Activated CD4-positive, alpha-beta T cell treated with anti-CD3 and anti-CD28 coated beads for 36 hours (primary cell): ENCODE measurements at places on chromosomes 7 and 10. TPM values are rescaled to one million over a fixed set of nuclear protein-coding genes. Genes with fewer than 3 reads are reported as not detected.

Gene CYP26C1
- 0.09 TPM for total RNA-seq

GRCh38 chr10:130242513-130242912 is 106.3 kb downstream of the GLRX3 start:
- H3K27ac ChIP-seq: no peak overlapping the region
- H3K4me1 ChIP-seq: peaks cover 19% of the 10 kb centered on the region
- H3K4me3 ChIP-seq: no peak overlapping the region
- H3K27me3 ChIP-seq: peaks cover 33% of the 10 kb centered on the region

Gene PRSS37
- not detected for total RNA-seq

GRCh38 chr7:156725936-156726335 is 85.4 kb downstream of the RNF32 start:
- peaks cover 12% of the 10 kb centered on the region for H3K36me3 ChIP-seq
- no peaks in the 10 kb centered on the region for H3K4me1 ChIP-seq
- no peaks in the 10 kb centered on the region for H3K27me3 ChIP-seq

- no peaks in the 10 kb centered on the region for H3K4me1 ChIP-seq
- H3K4me3 ChIP-seq: no peak overlapping the region
- no peak for DNase-seq
- H3K27me3 ChIP-seq: no peaks in the 10 kb centered on the region
- no peaks in the 10 kb centered on the region for H3K36me3 ChIP-seq
Observed at GRCh38 chr7:82056282-82056681, 286.4 kb upstream of the HGF start.

DNA sequence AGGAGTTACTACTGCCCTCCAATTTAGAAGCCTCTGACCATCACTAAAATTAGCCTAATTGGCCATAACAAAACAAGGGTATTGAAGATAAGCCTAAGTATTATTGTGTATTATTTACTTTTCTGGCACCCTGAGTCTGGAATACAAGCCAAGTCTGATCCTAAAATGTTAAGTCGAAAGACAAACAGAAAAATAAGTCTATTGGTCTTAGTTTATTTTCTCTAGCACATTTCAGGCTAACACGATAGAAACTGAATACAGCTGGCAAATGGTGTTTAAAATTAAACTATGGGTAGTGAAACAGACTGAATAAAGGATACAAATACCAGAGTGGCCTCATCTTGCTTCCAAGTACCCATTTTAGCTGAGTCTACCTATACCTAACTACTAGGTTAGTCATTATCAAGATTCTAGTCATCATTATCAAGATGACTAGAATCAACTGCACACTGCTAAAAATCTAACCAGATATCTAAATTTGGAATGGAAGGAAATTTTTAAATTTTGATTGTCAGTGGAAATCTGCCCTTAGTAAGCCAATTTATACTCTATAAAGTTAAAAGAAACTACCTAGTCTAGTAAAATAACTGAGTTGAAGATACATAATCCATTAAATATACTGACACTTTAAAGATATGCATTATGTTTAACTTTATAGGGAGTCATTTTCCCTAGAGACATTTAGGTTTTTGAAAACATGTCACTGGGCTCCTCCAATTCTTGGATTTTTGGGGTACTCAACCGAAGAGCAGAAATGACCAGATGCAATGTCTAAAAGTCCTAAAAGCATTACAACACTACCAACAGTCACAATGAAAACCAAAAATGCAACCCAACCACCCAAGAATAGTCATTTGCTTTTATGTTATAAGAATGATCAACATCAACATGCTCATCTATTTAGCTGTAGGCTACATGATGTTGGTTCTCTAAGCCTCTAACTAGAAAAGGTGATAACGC is 80.9 kb downstream of the NT5C2 start:
- no peak for DNase-seq
- H3K36me3 ChIP-seq: peaks cover 9% of the 10 kb centered on the region
- H3K4me3 ChIP-seq: peak overlapping the region; percentile 12
- no peaks in the 10 kb centered on the region for H3K27me3 ChIP-seq
- H3K27ac ChIP-seq: peak overlapping the region; percentile 83

Gene PLXNA4
- 0.07 TPM for total RNA-seq

DNA sequence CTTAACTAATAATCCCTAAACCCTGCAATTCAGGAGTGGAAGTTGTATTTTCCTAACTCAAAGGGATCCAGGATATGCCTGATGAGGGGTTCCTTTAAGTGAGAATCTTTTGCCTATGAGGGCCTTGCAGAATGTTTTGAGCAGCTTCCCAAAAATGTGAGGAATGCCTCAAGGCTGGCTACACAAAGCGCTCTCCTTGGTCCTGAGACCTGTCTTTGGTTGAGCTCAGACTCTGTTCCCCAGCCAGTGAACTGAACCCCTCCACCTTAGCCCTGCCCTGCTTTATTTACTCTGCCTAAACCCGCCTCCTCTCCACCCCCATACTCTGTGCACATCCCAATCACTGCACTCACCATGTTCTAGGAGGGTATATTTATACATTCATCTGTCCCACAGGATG is 108.6 kb downstream of the NRCAM start:
- H3K27me3 ChIP-seq: peaks cover 2% of the 10 kb centered on the region
- no peak overlapping the region for H3K27ac ChIP-seq
- no peak for DNase-seq
- H3K36me3 ChIP-seq: no peaks in the 10 kb centered on the region
- no peak overlapping the region for H3K4me3 ChIP-seq

- no peak overlapping the region for H3K27ac ChIP-seq
- H3K4me3 ChIP-seq: no peak overlapping the region
- DNase-seq: no peak
- no peaks in the 10 kb centered on the region for H3K27me3 ChIP-seq
Observed at GRCh38 chr7:110396021-110396420, 694.9 kb upstream of the LRRN3 start.

Gene CDC14C
- total RNA-seq: not detected

DNA sequence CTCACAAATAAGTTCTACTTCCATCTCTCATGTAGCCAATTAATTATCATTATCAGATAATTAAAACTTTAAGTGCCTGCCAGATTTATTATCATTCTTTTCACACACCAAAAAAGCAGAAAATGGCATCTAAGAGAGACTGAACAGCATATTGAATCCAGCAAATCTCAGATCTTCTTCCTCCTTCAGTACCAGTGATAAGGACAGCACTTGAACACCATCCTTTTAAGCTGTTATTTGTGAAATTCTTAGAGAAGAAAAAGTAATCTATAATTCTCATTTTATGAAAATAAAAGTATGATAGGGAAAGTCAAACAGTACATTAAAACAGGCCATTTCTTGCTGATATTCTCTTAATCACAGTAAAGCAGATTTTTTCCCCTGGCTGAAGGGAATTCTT is 104.5 kb downstream of the ELAPOR2 start:
- H3K36me3 ChIP-seq: no peaks in the 10 kb centered on the region
- no peaks in the 10 kb centered on the region for H3K27me3 ChIP-seq
- no peak for DNase-seq
- peaks cover 11% of the 10 kb centered on the region for H3K4me1 ChIP-seq
- H3K4me3 ChIP-seq: no peak overlapping the region

DNA sequence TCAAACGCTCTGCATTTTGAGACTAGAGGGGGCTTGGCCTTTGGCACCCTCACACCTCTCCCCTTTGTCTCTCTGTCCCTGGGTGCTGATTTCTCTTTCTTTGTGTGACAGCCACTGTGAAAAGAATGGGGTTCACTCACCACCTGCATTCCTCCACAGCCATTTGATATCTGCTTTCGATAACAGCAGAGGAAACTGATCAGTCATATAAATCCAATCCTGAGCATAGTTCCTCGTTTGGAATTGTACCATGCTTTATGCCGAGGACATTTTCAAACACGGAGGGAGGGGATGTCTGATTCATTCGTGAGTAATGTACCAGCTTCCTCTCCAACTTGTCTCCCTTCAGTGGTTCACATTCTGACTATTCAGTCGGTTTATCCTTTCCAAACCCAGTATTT is 15.8 kb downstream of the MET start:
- H3K4me1 ChIP-seq: peaks cover 2% of the 10 kb centered on the region
- no peak overlapping the region for H3K4me3 ChIP-seq
- peaks cover 26% of the 10 kb centered on the region for H3K27me3 ChIP-seq

- DNase-seq: no peak
- H3K4me3 ChIP-seq: no peak overlapping the region
- H3K27ac ChIP-seq: no peak overlapping the region
- peaks cover 4% of the 10 kb centered on the region for H3K4me1 ChIP-seq
- H3K36me3 ChIP-seq: no peaks in the 10 kb centered on the region
- no peaks in the 10 kb centered on the region for H3K27me3 ChIP-seq
Observed at GRCh38 chr10:79399223-79399831, 46.1 kb downstream of the ZCCHC24 start.

Gene C7orf57
- total RNA-seq: 0.33 TPM

Gene PLEKHS1
- total RNA-seq: 0.09 TPM

- H3K27ac ChIP-seq: no peak overlapping the region
- no peaks in the 10 kb centered on the region for H3K27me3 ChIP-seq
- no peak overlapping the region for H3K4me3 ChIP-seq
Observed at GRCh38 chr10:30556189-30556588, 73.4 kb downstream of the LYZL2 start.

DNA sequence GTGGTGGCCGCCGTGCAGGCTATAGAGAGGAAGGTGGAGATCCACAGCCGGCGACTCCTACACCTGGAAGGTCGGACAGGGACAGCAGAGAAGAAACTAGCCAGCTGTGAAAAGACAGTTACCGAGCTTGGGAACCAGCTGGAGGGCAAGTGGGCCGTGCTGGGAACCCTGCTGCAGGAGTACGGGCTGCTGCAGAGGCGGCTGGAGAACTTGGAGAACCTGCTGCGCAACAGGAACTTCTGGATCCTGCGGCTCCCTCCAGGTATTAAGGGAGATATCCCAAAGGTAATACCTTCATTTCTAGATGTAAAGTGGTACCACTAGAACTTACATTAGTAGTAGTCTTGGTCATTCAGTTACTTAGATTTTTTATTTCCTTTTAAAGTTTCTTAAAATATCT is 6.8 kb downstream of the ZNF398 start:
- peaks cover 19% of the 10 kb centered on the region for H3K4me1 ChIP-seq
- DNase-seq: no peak
- H3K4me3 ChIP-seq: no peak overlapping the region
- no peaks in the 10 kb centered on the region for H3K27me3 ChIP-seq

Gene SVIL
- 17.0 TPM for total RNA-seq

GRCh38 chr7:28298870-28299518 is 113.3 kb upstream of the CREB5 start:
- H3K27ac ChIP-seq: no peak overlapping the region
- peaks cover 14% of the 10 kb centered on the region for H3K27me3 ChIP-seq
- no peaks in the 10 kb centered on the region for H3K36me3 ChIP-seq
- H3K4me3 ChIP-seq: no peak overlapping the region

- H3K27ac ChIP-seq: no peak overlapping the region
- no peaks in the 10 kb centered on the region for H3K27me3 ChIP-seq
- H3K4me1 ChIP-seq: peaks cover 7% of the 10 kb centered on the region
- no peak for DNase-seq
Observed at GRCh38 chr7:142774826-142775225, 4.1 kb downstream of the PRSS2 start.

DNA sequence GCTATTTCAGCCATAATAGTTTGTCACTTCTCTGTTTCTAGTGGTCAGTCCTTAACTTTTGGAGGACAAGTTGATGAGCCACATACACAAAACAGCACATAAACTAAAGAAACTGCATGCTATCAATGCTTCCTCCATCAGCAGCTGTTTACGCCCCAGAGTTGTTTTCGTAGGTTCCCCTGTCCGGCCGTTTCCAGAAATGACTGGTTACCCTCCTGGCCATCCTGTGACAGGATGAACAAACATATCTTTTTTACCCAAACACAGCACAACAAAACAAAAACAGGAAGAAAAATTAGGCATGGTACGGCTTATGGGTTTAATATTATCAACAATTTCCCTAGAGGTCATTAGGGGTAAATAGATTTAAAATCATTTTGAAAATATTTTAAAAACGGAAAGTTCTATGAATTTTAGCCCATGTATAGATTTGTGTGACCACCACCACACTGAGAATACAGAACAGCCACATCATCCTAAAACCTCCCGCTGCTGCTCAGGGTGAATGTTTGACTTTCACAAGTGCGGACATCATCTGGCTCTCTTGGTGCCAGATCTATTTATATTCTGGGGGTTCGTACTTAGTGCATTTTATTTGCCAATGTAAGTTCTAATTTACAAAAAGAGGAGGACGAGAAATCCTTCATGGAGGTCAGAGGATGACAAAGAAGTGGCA is 74.8 kb downstream of the HIPK2 start:
- no peaks in the 10 kb centered on the region for H3K27me3 ChIP-seq
- H3K4me1 ChIP-seq: peaks cover 18% of the 10 kb centered on the region
- no peak for DNase-seq

- no peak overlapping the region for H3K27ac ChIP-seq
- no peaks in the 10 kb centered on the region for H3K27me3 ChIP-seq
- H3K4me3 ChIP-seq: no peak overlapping the region
- no peak for DNase-seq
Observed at GRCh38 chr10:132517951-132518521, 19.6 kb upstream of the INPP5A start.

GRCh38 chr7:92325858-92326257 is 80.1 kb downstream of the ANKIB1 start:
- H3K27me3 ChIP-seq: no peaks in the 10 kb centered on the region
- H3K27ac ChIP-seq: no peak overlapping the region
- H3K4me3 ChIP-seq: no peak overlapping the region
- no peaks in the 10 kb centered on the region for H3K4me1 ChIP-seq

GRCh38 chr7:157158400-157158799 is 19.7 kb downstream of the UBE3C start:
- H3K27ac ChIP-seq: no peak overlapping the region
- no peaks in the 10 kb centered on the region for H3K27me3 ChIP-seq
- H3K4me1 ChIP-seq: peaks cover 41% of the 10 kb centered on the region
- H3K36me3 ChIP-seq: peaks cover 12% of the 10 kb centered on the region
- no peak overlapping the region for H3K4me3 ChIP-seq

GRCh38 chr10:125103924-125104323 is 56.4 kb downstream of the CTBP2 start:
- DNase-seq: no peak
- no peak overlapping the region for H3K4me3 ChIP-seq
- H3K4me1 ChIP-seq: no peaks in the 10 kb centered on the region
- H3K27me3 ChIP-seq: no peaks in the 10 kb centered on the region
- H3K27ac ChIP-seq: no peak overlapping the region
- no peaks in the 10 kb centered on the region for H3K36me3 ChIP-seq

Gene CCL26
- not detected for total RNA-seq

DNA sequence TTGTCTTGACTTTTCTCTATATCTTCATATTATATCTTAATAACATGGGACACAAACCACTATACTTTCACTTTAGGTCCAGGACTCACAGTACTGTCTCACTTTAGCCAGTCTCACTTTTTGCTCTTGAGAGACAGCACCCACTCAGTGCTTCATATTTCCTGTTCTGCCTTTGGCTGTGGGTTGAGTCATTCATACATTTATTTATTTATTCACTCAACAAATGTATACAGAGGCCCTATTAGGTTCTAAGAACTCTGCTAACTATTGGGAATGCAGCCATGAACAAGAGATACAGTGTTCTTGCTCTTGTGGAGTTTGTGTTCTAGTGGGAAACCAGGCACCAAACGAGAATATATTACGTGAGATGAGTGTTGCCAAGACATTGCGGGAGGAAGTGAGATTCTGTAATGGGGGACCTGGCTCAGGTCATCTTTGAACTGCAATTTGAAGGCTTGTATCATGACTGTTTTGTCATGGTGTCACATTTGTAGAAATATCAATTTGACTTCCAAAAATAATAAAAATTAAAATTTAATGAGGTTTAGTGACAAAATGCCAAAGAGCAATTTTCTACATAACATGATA is 190.1 kb downstream of the SDHAF3 start:
- peaks cover 4% of the 10 kb centered on the region for H3K27me3 ChIP-seq
- H3K27ac ChIP-seq: no peak overlapping the region
- no peaks in the 10 kb centered on the region for H3K4me1 ChIP-seq
- no peak for DNase-seq
- no peaks in the 10 kb centered on the region for H3K36me3 ChIP-seq
- H3K4me3 ChIP-seq: no peak overlapping the region
